ENCODE measurements at places on chromosomes 11 and 22.
A peak's percentile ranks its signal among the peaks of the same experiment; 100 is the strongest.

- no peak for DNase-seq
- H3K4me1 ChIP-seq, result peaks cover 4% of the 10 kb centered on the region
- no peak overlapping the region for H3K27ac ChIP-seq
- H3K4me3 ChIP-seq, result no peak overlapping the region
- no peaks in the 10 kb centered on the region for H3K27me3 ChIP-seq
Observed at GRCh38 chr22:40703174-40703573, 23.9 kb downstream of the MCHR1 start.

GRCh38 chr22:32528984-32529982 is 54.7 kb downstream of the FBXO7 start:
- H3K4me3 ChIP-seq, result no peak overlapping the region
- H3K4me1 ChIP-seq, result peaks cover 49% of the 10 kb centered on the region
- H3K27ac ChIP-seq, result peak overlapping the region; percentile 77
- peak; percentile 95 for DNase-seq
- H3K27me3 ChIP-seq, result no peaks in the 10 kb centered on the region

DNA sequence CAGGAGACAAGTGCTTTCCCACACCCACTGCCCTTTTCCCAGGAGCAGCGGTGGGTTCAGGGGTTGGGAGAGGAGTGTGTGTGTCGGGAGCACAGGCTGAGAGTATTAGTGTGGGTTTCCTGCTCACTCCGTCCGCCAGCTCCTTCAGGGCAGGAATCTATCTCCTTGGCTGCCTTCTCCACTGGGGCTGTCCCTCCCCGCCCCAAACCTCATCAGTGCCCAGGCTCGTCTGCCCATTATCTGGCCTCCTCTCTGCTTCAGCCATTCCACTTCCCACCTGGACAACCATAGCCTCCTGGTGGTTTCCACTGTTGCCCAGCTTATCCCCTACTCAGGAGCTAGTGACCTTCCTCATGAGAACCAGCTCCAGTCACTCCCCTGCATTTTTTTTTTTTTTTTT is 19.9 kb downstream of the ASPHD2 start:
- peaks cover 36% of the 10 kb centered on the region for H3K36me3 ChIP-seq
- no peak overlapping the region for H3K4me3 ChIP-seq
- H3K4me1 ChIP-seq, result peaks cover 14% of the 10 kb centered on the region
- H3K27ac ChIP-seq, result no peak overlapping the region
- DNase-seq, result peak; percentile 70

DNA sequence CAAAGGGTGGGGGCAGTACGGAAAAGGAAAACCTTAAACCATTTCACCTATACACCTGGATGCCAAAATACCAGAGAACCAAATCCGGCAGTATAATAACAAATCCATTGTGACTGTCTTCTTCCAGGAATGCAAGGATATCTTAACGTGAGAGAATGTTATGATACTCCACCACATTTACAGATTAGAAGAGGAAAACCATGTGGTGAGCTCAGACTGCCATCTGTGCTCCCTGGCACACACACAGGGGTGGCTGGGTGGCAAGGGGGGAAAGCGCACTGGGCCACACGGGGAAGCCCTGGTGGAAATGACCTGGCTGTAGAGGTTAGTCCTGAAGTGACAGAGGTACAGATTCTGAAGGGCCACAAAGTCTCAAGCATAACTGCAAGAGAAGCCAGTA is 9.9 kb downstream of the EIF1AD start:
- no peak overlapping the region for H3K27ac ChIP-seq
- no peak for DNase-seq
- H3K36me3 ChIP-seq, result peaks cover 17% of the 10 kb centered on the region
- no peak overlapping the region for H3K4me3 ChIP-seq

- H3K4me3 ChIP-seq, result no peak overlapping the region
- H3K36me3 ChIP-seq, result no peaks in the 10 kb centered on the region
- no peak overlapping the region for H3K27ac ChIP-seq
- no peak for DNase-seq
- H3K4me1 ChIP-seq, result peaks cover 11% of the 10 kb centered on the region
- no peaks in the 10 kb centered on the region for H3K27me3 ChIP-seq
Observed at GRCh38 chr11:77401486-77402217, 72.2 kb downstream of the PAK1 start.

DNA sequence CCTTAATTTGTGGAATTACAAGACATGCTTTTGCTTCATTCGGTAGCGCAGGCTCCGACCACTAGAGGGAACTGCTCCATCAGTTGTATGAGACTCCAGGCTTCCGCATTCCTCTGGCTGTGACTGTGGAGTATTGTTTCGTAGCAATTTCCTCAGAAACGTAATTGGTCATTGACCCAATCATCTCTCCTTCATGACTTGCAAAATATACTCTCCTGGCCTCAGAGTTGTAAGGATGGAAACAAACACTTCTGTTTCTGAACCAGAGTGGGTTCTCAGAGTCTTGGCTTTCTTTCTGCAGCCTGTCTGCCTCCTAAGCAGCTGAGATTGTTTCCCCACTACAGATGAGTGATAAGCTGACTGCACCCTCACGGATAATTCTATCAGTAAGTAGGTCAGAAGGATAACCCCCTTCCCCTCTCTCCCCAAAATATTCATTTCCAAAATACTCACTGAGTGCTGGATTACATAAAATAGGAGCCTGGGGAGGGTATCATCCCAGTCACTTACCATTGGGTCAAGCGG is 146.8 kb upstream of the ZC3H12C start:
- H3K4me3 ChIP-seq, result peak overlapping the region; percentile 2
- peak; percentile 92 for DNase-seq
- no peaks in the 10 kb centered on the region for H3K27me3 ChIP-seq
- H3K27ac ChIP-seq, result peak overlapping the region; percentile 45

DNA sequence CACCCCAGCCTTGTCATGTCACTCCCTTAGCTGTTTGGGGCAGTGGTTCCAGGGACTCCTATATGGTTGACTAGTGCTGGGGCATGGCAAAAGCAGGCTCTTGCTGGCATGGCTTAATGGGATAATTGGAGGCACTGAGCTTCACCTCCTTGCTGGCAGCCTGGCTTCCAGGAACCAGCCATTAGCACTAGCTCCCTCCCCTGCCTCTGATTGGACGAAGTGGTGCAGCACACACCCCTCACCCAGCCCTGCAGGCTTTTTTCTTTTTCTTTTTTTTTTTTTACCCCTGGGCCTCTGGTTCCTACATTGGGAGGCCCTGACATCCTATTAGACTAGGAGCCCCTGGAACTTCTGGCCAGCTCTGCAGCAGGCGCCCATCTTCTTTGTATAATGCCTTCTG is 18.6 kb downstream of the PHLDB1 start:
- DNase-seq, result no peak
- no peak overlapping the region for H3K27ac ChIP-seq
- no peak overlapping the region for H3K4me3 ChIP-seq
- peaks cover 35% of the 10 kb centered on the region for H3K36me3 ChIP-seq
- peaks cover 71% of the 10 kb centered on the region for H3K4me1 ChIP-seq

DNA sequence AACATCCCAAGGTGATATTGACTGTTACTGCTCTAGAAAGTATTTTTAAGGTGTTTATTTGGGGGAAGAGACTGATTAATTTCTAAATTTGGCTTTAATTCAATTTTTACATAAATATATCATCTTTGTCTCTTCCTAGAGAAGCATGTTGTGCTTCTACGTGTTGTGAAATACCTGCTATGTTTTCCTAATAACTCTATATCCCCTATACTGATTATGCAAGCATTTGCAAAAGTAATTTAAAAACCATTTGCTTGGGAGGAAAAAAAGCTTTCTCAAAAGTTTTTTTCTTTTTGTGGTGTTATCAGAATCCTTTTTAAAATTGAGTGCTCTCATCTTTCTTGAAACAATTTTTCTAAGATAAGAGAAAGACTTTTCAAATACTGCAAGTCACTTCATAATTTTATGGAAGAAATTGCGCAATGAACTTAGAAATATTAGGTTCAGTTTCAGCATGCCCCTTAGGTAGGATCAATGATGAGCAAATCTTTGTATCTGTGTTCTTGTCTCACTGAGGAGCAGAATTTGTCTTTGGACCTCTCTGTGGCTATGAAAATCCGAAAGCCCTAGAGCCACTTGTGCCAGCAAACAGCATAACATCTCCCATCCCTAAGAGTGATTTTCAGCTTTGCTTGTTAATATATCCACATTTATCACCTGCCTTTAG is 7.4 kb upstream of the BLID start:
- no peaks in the 10 kb centered on the region for H3K36me3 ChIP-seq
- no peak for DNase-seq
- no peak overlapping the region for H3K27ac ChIP-seq
- H3K4me3 ChIP-seq, result no peak overlapping the region
- H3K27me3 ChIP-seq, result no peaks in the 10 kb centered on the region
- H3K4me1 ChIP-seq, result no peaks in the 10 kb centered on the region

DNA sequence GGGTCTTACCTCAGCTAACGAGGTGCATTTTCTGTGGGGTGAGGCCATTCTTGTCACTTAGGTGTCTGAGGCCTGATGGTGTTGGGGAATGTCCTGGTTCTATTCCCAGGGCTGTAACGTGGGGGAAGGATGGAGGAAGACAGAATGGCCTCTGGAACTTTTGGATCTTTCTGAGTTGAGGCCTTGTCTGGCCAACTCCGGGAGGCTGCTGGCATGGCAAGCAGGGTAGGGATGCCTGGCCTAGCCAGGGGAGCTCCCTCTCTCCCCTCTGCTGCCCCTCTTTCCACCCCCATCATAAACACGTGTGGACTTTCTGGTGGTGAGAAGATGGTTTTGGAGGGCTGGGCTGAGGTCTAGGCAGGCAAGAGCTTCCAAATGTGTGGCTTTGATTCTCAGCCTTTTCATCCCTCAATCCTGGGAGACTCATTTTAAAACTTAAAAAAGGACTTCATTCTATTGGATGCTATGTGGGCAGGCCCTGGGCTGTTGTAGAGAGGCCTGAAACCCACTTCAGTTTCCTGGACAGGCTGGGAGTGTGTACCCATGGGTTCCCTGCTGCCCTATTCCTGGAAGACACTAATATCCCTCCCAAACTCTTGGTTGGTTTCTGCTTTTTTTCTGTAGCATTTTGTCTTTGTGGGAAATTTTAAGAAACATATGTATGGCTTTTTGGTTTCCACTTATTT is 30.9 kb downstream of the ZBTB16 start:
- no peak overlapping the region for H3K27ac ChIP-seq
- DNase-seq, result no peak
- H3K4me3 ChIP-seq, result no peak overlapping the region
- no peaks in the 10 kb centered on the region for H3K27me3 ChIP-seq

DNA sequence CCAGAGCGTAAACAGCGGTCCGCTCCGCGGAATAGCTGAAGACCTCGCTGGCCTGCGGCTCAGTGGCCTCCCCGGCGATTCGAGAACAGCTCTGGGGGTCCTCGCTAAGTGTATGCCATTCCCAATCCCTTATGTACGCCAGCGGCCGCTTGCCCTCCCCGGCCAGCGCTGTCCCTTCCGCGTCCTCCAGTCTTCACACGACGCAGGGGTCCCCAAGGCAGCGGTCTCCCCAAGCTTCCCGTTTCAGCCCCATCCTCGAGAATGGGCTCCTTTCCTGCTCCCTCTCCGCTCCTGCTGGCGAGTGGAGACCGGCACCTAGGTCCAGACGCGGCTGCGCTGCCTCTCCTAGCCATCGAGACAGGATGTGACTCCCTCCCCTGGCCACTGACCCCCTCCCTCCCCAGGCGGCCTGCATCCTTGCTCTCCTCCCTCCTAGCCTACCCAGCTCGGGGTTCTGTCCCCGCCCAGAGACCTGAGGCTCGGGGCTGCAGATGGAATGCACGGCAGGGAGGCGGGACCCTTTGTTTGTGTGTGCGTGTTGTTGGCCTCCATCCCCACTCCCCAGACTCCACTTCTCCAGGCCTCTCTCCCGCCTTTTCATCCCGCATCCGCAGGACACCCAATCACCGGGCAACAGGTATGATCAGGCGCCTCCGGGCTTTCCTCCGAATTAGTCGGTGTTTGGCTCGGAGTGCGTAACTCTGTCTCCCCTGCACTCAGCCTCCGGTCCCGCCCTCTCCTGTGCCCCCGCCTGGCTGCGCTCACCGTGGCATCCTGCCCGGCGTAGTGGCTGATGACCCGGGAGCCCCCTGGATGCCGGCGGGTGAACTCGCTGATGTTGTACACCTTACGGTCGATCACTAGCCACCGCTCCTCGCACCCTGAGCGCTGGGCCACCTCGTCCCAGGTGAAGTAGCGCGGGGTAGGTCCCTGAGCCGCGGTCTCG is 740 bp downstream of the FADS1 start:
- peaks cover 40% of the 10 kb centered on the region for H3K4me1 ChIP-seq
- peak; percentile 84 for DNase-seq
- peaks cover under 1% of the 10 kb centered on the region for H3K36me3 ChIP-seq
- peak overlapping the region; percentile 64 for H3K4me3 ChIP-seq
- peak overlapping the region; percentile 89 for H3K27ac ChIP-seq

DNA sequence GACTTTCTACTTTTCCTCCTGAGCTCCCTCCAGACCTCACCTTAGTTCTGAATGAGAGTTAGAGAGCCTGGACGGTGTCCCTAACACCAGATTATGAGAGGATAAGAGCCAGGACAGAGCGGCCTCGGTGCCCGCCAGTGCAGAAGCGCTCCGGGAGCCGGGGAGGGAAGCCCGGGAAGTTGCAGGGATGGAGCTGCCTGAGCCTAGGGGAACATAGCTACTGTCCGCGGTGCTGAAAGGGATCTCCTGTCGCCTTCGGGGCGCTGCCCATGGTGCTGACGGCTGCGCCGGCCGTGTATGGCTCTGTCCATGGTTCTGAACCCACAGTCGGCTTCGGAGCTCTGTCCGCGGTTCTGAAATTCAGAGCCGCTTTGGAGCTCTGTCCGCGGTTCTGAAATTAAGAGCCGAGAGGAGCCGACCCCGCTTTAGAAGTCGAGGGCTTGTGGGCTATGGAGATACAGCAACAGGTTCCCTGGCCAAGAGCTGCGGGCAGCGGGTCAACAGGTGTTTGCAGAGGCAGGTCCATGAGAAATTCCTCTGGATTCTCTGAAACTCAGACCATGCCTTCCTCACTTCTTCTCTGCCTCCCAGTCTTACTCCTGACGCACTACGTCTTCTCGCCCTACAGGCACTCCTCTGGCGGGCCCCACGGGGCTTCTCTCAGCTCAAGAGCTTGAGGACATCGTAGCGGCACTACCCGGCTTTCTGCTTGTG is 814 bp downstream of the NPAS4 start:
- no peak overlapping the region for H3K27ac ChIP-seq
- no peak overlapping the region for H3K4me3 ChIP-seq
- H3K27me3 ChIP-seq, result peaks cover 19% of the 10 kb centered on the region
- peaks cover 14% of the 10 kb centered on the region for H3K4me1 ChIP-seq

- H3K27ac ChIP-seq, result no peak overlapping the region
- no peak overlapping the region for H3K4me3 ChIP-seq
- peaks cover 6% of the 10 kb centered on the region for H3K4me1 ChIP-seq
- DNase-seq, result no peak
- no peaks in the 10 kb centered on the region for H3K36me3 ChIP-seq
- no peaks in the 10 kb centered on the region for H3K27me3 ChIP-seq
Observed at GRCh38 chr11:121206810-121207209, 85.8 kb upstream of the SC5D start.

All from suprapubic skin (tissue), 4 donors.